NCI-H2171 (cell line): ENCODE measurements at places on chromosomes 16 and 17.

DNA sequence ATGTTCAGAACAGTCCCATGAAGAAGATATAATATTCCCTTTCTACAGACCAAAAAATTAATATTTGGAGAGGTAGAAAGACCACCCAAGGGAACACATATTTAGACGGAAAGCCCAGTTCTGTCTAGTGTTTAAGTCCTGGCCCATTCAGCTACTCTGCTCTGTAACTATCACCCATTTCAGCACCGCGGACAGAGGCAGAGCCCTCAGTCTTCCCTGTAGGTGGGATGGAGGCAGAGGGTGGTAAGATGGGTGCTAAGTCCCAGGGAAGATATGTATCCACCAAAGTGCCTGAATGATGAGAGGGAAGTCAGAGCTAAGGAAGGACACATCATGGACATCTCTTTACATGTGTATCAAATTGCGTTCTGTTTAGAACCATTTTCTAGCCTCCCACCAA, 27.8 kb upstream of the C16orf78 start:
- no peak for DNase-seq

DNA sequence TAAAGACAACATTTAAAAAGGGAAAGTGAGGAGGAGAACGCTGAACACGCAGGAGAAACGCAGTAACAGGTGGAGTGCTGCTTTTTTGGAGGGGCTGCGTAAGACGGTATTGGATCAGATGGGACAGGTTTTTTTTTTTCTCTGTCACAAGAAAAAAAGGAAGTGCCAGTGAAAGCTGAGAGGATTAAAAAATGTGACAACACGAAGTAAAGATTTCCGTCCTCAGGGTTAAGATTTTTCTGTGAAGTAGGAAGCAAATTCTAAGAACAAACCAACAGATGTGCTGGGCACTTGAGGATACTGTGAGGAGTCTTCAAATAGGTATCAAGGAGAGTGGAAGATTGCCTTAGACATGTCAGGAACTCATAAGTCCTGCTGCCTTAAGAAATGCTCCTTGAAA, 5.8 kb upstream of the ABCA9 start:
- no peak for DNase-seq

DNA sequence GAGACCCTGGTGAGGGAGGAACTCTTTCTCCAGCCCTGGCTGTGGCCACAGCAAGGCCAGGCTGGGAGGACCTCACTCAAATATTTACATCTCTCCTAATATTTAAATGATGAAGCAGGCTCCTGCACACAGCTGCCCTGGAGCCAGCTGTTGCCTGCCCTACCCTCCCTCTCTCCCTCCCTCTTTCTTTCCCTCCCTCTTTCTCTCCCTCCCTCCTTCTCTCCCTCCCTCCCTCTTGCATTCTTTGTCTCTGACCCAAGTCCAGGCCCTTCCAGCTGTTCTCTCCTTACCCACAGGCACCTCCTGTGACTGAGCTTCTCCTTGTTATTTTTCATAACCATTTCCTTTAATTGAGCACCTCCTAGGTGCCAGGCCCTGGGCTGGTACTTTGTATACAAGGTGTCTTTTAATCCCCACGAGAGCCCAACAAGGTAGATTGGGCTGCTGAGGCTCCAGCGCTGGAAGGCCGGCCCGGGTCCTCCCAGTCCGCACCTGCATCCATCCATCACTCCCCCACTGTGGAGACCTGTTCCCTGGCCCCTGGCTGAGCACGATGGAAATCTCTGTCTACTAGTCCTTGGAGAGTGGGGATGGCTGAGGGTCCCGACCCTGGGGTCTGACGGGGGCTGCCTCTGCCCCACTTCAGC, 242.3 kb downstream of the SEC14L1 start:
- peak; percentile 30 for DNase-seq

GRCh38 chr17:37339321-37339720, 36.5 kb upstream of the C17orf78 start:
- DNase-seq, result no peak

- DNase-seq, result no peak
Observed at GRCh38 chr17:65228734-65229620, 91.8 kb downstream of the RGS9 start.

DNA sequence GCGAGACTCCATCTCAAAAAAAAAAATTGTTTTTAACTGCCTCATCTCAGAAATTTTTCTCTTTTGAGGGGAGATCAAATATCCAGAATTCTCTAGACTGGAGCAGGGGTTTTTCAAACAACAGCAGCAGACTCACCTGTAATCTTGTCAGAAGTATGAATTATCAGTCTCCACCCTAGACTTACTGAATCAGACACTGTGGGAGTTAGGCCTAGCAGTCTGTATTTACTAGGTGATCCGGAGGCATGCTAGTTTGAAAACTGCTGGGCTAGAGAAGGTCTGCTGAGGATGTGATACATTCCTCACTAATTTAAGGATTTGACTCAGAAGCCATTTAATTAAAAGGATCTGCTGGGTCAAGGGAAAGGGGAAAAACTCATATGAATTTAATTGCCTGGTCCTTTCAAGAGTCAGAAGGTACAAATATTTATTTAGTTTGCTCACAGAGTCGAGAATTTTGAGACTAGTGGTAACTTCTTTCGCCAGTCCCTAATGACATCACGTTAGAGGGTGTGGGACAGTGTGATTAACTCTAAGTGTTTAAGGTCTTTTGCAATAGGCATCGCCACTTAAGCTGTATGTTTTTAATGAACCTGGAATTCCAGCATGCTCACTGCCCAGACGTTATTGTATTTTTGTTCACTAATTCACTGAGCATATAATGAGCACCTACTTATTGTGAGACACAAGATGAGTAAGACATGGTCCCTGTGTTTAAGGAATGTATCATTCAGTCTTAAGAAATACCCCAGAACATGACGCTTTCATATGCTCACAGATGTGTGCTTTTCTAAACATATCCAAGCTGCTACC, 14.2 kb downstream of the ATP6V0A1 start:
- DNase-seq, result no peak

- no peak for DNase-seq
Observed at GRCh38 chr16:57754354-57755060, 18.9 kb downstream of the KATNB1 start.

DNA sequence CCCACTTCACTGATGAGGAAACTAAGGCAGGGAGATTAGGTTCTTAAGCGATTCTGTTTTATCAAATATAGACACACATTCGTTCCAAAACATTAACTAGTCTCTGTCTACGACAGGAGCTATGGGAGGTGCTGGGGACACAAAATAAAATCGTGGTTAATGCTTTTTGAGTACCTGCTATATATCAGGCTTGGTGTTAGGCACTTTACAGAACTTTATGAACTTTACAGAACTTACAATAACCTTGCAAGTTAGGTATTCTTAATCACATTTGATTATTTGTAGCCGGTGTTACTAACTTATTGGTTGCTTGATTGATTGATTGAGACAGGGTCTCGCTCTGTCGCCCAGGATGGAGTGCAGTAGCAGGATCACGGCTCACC, 538 bp upstream of the HEATR3 start:
- DNase-seq, result no peak

DNA sequence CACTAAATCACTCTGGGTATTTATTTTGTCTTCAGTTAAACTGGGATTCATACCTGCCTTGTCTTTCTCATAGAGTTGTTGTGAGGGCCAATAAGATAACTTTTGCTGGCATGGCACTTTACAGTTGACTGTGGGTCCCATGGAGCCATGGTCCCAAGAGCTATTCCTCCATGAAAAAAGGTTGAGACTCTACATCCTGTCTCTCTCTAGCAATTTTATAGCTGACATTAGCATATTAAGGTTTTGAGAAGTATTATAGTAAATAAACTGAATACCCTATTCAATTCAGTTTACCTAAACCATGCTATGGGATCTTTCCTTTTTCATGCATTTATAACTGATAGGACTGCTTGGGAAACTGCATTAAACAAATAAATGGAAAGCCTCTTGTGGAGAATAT, 17.4 kb downstream of the OGFOD1 start:
- DNase-seq, result no peak

DNA sequence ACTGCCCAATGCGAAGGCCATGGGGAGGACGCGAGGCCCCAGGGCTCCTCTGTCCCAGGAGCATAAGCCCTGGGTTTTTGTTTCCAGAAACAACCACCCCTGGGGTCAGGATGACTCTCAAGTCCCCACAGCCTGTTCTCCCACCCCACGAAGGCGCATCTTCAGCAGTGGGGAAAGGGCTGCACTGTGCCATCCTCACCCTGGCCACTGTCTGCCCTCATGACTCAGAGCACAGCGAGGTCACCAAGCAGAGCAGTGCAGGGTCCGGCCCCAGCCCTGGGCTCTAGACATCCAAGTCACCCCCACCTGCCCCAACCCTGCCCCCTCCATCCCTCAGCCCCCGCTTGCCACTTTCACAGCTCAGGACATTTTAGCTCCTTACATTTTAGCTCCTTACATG, 22.7 kb upstream of the KSR1 start:
- no peak for DNase-seq

DNA sequence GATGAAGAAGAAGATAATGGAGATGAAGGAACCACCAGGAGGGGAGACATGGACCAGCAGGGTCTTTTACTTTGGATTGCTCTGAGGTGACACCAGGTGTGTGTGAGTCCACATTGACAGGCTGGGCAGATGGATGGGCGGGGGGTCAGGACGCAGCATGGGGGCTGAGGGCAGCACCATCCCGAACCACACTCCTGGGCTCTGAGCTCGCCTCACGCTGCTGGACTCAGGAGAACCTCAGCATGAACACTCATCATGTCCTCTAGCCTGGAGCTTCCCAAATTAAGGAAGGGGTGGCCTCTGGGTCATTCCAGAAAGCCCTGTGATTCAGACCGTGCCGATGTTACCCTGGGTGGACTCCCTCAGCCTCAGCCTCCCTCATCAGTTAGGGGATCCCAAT, 50.4 kb upstream of the MAP3K14 start:
- no peak for DNase-seq

DNA sequence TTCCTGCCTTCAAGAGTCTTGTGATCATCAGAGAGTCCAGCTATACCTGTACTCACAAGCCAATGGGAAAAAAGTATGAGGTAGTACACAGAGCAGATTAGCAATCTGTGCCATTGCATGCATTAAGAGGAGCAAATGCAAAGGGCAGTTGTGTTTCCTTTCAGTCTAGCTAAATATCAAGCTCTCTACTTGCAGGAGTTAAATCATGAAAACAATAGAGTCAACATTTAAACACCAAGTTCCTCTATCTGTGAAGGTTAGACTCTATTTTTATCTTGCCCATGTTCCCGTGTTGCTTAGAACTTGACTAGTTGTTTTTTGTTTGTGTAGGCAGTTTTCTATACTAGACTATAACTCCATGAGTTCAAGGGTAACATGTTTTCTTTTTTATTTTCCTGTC, 4.7 kb upstream of the FAM20A start:
- no peak for DNase-seq

DNA sequence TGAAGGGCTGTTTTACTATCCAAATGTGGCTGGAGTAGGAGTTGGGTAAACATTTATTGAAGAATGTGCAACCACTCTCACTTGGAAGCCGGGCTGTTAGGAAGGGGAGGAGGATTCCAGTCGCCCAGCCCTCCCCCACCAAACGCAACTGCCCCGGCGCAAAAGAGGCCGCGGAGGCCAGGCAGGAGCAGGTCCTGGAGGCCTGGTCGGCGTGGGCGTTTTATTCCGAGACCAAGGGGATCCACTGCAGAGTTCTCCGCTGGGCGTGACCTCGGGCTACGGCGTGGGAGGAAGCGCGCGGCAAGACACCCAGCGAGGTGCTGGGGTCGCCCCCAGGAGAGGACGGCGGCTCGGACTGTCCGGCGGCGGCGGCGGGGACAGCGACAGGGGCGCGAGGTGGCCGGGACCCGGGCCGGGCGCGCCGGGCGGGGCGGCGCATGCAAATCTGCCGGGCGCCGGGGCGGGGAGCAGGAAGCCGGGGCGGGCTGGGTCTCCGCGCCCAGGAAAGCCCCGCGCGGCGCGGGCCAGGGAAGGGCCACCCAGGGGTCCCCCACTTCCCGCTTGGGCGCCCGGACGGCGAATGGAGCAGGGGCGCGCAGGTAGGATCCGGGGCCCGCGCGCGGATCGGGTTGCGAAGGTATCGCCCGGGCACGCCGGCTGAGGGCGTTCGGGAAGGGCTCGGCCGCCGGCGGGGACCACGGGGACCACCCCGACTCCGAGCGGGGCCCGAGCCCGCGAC, at the start of gene IL4R:
TSS of gene IL4R (plus strand) at position 553 of the 739 bp plus-strand sequence. CDS start 26,230 bp downstream, outside the sequence.
- DNase-seq, result no peak

- no peak for DNase-seq
Observed at GRCh38 chr17:2502871-2503580, 8.7 kb downstream of the METTL16 start.

DNA sequence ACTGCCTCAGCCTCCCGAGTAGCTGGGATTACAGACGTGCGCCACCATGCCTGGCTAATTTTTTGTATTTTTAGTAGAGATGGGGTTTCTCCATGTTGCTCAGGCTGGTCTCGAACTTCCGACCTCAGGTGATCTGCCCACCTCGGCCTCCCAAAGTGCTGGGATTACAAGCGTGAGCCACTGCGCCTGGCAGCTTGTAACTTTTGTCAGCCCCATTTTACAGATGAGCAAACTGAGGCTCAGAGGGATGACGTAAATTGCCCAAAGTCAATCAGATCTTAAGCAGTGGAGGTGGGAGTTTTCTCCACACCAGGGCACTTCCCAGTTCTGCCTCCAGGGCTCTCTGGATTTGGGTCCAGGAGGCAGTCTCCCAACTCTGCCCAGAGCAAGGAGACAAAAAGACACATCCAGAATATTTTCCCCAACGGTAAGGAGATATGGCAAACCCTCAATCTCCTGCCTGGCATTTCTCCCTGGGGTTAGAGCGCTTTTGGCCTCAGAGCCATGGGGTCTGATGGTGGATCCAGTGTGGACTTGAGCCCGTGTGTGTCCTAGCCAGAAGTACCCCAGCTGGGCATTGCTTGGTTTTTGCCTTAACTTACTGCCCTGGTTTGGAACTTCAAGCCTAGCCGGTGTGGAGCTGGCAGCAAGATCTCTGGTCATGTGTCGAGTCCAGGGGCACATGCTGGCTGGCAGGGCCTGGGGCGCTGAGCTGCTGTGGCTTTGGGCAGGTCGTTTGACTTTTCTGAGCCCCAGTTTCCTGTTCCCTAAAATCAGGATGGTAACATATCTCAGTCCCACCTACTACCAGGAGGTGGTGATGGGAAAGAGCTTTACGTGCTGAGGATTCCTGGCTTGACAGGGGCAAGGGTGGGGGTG, 3.4 kb downstream of the ADAM11 start:
- DNase-seq, result no peak

DNA sequence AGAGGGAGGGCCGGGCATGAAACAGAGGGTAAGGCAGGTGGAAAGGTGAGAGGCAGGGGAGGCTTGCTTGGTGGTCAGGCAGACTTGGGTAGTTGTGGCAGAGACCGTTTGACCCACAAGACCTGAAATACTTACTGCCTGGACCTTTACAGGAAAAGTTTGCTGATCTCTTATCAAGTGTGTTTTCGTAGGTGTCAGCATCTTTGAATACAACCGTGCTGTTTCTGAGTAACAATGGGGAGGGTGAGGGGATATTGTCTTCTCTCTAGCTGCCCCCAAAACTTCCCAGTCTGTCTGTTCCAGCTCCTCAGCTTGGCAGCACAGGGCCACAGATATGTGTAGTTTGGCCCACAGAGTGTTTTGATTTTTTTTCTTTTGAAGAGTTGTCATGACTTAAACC, 212.5 kb upstream of the MPHOSPH6 start:
- no peak for DNase-seq
